ENCODE measurements at places on chromosomes 3 and 15. TPM values are rescaled to one million over a fixed set of nuclear protein-coding genes. Genes with fewer than 3 reads are reported as not detected.

- no peak for DNase-seq
Observed at GRCh38 chr3:69113536-69113935, 8.9 kb downstream of the LMOD3 start.

- DNase-seq, result no peak
Observed at GRCh38 chr3:14175383-14176037, 2.9 kb downstream of the XPC start.

DNA sequence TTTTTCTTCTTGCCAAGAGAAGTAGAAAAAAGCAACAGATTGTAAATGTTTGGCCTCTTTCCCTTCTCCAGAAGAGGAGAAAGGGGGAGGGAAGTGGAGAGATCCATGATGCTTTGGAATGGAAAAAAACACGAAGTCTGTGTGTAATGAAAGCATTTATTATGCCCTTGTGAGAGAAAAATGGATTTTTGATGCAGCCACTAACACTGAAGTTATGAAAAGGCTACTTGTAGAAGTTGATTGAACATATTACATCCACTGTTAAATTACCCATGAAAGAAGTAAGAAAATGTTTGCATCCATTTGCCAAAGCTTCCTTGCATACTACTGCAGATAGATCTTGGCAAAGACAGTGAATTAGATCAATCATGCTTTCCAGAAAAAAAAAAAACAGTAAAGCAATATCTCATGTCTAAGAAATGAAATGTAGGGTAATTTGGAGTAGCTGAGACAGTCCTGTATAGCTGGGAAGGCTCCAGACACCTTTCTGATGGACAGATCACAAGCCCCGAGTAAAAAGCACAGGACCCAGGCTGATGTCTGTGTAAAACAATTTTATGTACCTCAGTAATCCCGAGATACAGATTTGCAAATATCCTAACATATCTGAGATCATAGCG lies 295.5 kb downstream of the PLOD2 start:
- DNase-seq, result no peak

The ZIC4 gene
- 8.6 TPM for total RNA-seq

The PLSCR2 gene
- not detected for total RNA-seq

GRCh38 chr3:94529816-94530215 lies 467.0 kb downstream of the NSUN3 start:
- DNase-seq, result no peak

Measured in osteocyte (in vitro differentiated cells).